ENCODE measurements at places on chromosomes 6 and 20. TPM values are rescaled to one million over a fixed set of nuclear protein-coding genes. Genes with fewer than 3 reads are reported as not detected.

DNA sequence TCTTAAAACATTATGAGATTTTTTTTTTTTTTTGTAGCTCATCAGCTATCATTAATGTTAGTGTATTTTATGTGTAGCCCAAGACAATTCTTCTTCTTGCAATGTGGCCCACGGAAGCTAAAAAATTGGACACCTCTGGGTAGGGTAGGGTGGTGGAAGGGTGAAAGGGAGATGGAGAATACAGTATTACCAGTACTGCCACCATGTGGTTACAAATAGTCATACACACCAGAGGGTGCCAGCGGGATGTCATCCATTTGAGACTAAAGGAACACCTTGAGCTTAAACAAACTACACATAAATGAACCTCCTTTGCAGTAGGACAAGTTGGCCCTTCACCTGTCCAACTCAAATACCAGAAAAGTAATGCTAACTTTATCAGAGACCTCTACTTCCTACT is 601.9 kb downstream of the HTR1B start:
- H3K4me3 ChIP-seq = no peak overlapping the region
- peaks cover under 1% of the 10 kb centered on the region for H3K27me3 ChIP-seq
- peaks cover 4% of the 10 kb centered on the region for H3K4me1 ChIP-seq
- DNase-seq = peak; percentile 64
- H3K27ac ChIP-seq = no peak overlapping the region
- no peaks in the 10 kb centered on the region for H3K36me3 ChIP-seq

GRCh38 chr20:58956078-58956477 is 25.0 kb upstream of the NELFCD start:
- no peak overlapping the region for H3K27ac ChIP-seq
- H3K27me3 ChIP-seq = 0 out of 2 replicates have a peak, but pooled peaks cover 4% of the 10 kb centered on the region
- no peaks in the 10 kb centered on the region for H3K4me1 ChIP-seq
- H3K4me3 ChIP-seq = no peak overlapping the region
- no peak for DNase-seq
- no peaks in the 10 kb centered on the region for H3K36me3 ChIP-seq

GRCh38 chr20:2657674-2658073 is 5.2 kb downstream of the NOP56 start:
- no peaks in the 10 kb centered on the region for H3K27me3 ChIP-seq
- no peak overlapping the region for H3K4me3 ChIP-seq
- H3K4me1 ChIP-seq = peaks cover 19% of the 10 kb centered on the region
- no peak for DNase-seq
- peaks cover 94% of the 10 kb centered on the region for H3K36me3 ChIP-seq

GRCh38 chr6:151323791-151324487 is 67.4 kb downstream of the ZBTB2 start:
- H3K4me3 ChIP-seq = peak overlapping the region; percentile 76
- peaks cover 24% of the 10 kb centered on the region for H3K4me1 ChIP-seq
- 0 out of 2 replicates have a peak, but pooled peaks cover 3% of the 10 kb centered on the region for H3K36me3 ChIP-seq
- H3K27me3 ChIP-seq = peaks cover 12% of the 10 kb centered on the region
- peak overlapping the region; percentile 47 for H3K27ac ChIP-seq

MROH8 gene
- 0.89 TPM for total RNA-seq

RIMS4 gene
- total RNA-seq = 24.8 TPM

MLIP gene
- total RNA-seq = not detected

OVOL2 gene
- 11.0 TPM for total RNA-seq

PTP4A1 gene
- total RNA-seq = 51.4 TPM

TNF gene
- total RNA-seq = 0.23 TPM

Data from WTC11 (cell line).